ENCODE measurements at places on chromosomes 16 and 17.

DNA sequence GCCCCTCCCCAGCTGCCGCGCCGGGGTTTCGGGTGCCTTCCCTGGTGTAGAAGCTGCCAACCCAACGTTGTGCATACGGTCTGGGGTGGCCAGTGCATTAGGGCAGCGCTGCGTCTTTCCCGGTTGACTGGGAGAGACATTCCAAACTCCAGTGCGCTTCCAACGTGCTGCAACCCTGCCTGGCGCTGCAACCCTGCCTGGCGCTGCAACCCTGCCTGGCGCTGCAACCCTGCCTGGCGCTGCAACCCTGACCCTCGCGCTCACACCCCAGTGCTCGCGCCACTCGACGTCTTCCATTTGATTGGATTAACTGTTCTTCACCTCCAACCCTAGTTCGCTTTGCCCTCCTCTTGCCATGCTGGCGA lies 488 bp upstream of the HAP1 start:
- DNase-seq: no peak

DNA sequence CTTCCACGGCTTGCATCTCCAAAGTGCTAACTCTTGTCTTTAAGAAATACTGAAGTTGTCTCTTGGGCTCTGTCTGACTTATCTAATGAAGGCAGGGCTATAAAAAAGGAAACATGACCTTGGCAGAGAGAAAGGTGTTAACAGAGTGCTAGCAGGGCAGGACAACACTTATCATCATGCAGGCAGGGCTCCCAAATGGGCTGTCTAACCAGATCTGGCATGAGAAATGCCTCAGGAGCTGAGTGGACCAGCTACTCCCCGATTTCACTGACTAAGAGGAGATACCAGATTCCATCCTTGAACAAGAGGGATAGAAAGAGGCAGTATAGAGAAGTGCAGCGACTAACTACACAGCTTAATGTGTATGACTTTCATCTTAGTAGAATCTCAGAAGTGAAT lies 32.6 kb downstream of the PMP22 start:
- no peak for DNase-seq

- DNase-seq: no peak
Observed at GRCh38 chr16:79469999-79470398, 130.5 kb downstream of the MAF start.

DNA sequence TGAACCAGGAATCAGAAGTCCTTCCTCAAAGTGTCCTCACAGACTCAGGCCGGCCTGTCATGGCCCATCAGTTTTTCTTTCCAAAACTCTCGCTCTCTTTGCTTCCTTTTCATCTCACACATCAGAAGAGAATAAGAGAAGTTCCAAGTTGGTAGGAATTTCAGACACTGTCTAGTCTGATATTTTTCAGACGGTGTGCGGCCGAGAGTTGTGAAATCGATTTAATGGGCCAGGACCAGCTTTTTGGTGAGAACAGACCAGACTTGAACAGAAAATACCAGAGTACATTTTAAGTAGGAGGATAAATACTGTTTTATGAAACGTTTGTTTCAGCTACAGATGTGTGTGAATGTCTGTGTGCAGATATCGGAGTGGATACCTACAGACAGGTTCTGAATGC lies 24.8 kb upstream of the RCVRN start:
- no peak for DNase-seq

DNA sequence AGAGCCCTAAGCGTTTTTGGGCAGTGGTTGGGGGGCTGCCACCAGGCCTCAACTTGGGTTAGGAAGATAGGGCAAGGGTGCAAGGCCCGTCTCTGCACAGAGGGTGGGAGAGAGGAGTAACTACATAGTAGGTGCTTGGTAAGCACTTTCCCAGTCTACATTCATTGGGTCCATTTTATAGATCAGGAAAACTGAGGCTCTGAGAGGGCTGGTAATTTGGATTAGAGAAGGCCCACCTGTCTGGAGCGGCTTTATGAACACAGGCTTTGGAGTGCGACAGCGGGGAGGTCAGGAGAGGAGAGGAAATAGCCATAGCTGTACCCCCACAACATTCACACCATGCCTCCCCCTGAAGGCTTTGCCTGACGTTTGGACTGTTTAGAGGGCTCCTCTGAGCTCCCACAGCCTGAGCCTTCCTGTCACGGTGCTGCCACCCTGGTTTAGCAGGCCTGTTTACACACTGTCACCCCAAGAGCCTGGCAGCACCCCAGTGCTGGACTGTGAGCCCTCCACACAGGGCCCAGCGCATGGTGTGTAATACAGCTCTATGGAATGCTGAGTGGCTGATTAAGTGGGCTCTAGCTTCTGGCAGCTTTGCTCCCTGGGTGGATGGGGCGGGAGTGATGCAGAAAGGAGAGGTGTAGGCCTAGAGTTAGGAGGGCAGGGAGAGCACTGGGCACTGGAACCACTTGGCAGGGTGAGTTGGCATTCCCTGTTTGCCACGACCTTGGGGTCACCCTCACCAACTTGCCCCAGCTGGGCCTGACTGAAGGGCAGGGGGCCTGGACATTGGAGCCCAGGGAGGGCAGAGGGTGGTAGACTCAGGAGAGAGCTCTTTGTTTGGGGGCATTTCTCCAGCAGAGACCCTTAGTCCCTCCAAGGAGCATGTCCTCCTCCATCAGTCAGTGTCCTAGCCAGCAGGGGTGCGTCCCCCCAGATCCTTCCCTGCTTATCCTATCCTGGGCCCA lies 73.7 kb downstream of the RAI1 start:
- no peak for DNase-seq

- no peak for DNase-seq
Observed at GRCh38 chr16:47905771-47906170, 250.0 kb downstream of the ABCC12 start.

GRCh38 chr17:78785663-78786057 lies 3.6 kb upstream of the CYTH1 start:
- DNase-seq: no peak

DNA sequence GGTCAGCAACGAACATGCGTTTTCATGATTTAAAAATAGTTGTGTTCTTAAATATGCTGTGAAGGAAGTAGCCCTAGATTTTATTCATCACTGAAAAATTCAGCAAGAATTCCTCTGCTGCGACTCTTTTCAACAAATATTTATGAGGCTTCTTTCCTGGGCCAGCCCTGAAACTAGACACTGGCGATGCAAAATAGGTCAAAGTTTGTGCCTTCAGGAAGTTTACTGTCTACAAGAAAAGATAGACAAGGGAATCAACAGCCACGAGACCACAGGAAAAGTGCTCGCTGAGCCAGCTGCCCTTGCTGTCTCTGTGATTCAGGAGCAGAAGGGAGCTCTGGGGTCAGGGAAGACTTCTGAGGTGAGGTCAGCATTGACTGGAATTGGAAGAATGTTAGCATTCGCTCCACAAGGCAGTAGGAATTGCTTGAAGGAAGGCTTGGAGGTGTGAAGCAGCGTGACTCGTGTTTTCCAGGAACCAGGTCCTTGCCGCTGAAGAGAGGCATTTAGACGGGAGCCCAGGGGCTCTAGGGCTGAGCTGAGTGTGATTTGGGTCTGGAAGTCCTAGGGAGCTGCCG lies 1.9 kb upstream of the RPL26 start:
- DNase-seq: no peak

DNA sequence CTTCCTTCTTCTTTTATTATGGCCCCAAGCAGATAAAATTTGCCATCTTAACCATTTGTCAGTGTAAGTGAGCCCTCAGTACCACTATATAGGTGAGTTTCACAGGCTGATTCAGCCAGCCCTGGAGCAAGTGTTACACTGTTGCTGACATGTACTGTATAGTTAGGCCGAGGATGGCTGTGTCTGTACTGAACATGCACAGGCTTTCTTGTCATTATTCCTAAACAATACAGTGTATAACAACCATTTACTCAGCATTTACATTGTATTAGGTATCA lies 53.7 kb downstream of the AMFR start:
- DNase-seq: no peak

DNA sequence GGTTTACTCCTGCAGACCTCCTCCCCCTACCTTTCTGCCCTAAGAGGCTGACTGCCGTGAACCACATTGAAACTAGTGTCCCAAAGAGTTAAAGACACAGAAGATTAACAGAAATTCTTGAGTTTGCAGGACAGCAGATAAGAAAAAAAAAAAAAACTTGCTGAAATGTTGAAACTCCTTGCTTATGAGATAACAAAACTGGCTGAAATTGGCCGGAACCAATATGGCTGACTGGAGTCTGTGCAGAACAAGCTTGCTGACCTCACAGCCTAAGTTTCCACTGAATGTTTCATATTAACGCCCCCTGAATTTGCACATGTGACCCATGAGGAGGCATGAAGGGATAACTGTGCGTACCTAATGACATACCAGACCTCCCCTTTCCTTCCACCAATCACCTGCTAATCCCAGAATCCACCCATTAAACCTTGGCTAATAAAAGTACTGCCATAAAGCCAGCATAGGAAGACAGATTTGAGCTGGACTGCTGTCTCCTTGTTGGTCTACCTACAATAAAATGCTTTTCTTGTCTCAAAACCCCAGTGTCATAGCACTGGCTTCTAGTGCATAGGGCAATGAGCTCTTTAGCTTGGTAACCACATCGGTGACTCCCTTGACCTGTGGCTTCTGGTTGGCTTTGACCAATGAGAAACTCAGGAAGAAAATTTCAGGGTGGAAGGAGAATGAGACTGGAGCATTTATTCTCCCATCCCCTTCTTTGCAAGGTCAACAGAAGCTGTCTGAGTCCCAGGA lies 80.1 kb downstream of the PMP22 start:
- no peak for DNase-seq

- DNase-seq: no peak
Observed at GRCh38 chr17:17467720-17468119, 9.1 kb upstream of the MED9 start.

- no peak for DNase-seq
Observed at GRCh38 chr17:58648236-58648635, 43.6 kb downstream of the TEX14 start.

DNA sequence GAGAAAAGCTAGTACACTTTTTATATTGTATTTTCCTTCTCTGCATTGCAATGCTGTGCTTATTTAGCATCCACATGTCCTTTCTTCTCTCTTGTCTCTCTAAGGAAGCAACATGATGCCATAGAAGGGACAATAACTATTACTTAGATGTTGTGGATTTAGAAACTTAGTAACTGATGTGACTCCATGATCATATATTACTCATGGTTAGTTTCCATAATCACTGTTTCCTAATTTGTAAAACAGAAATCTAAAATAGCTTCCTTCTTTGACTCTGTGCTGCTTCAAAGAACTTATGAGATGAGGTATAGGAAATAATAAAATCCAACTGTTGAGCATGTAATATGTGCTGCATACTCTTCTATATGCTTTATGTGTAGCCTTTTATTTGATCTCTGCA lies 6.6 kb upstream of the ABCA5 start:
- no peak for DNase-seq

- DNase-seq: no peak
Observed at GRCh38 chr17:69760562-69760961, 314.5 kb upstream of the KCNJ16 start.

DNA sequence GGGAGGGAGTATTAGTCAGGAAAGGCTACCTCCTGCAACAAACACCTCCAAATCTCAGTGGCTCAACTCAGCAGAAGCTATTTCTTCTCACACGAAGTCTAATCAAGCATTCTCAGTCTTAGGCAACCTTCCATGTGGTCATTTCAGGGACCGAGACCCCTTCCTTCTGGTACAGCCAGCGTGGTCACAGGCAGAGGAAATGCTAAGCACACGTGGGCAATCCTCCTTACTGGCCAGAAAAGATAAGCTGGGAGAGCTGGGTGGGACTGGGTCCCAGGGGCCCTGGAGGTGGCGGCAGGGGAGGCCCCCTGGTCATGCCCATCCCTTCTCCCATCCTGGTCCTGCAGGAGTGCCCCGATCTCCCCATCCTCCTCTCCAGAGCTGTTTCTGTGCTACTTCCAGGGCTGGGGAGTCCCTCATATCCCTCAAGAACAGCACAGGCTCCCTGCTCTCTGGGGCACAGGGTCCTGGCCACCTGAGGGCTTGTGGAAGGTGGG lies 5.7 kb upstream of the CX3CL1 start:
- no peak for DNase-seq

GRCh38 chr17:33786478-33786877 lies 468.6 kb upstream of the CCL2 start:
- no peak for DNase-seq

GRCh38 chr16:69520800-69521602 lies 44.8 kb upstream of the NFAT5 start:
- no peak for DNase-seq

DNA sequence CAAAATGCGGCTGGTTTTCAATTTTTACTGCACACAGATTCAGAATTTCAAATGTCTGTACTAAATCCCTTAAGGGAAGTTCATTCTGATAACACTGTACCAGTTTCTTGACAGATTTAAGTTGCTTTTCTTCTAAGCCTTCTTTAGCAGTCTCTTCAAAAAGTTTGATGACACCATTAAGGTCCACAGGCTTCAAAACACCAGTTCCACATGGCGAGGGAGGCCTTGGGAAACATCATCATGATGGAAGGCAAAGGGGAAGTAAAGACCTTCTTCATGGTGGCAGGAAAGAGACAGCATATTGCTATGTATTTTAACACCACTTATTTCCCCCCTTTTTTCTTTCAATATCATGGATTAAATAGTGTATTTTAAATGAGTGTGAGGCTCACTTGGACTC lies 24.5 kb downstream of the NLRC5 start:
- DNase-seq: peak; percentile 21

- no peak for DNase-seq
Observed at GRCh38 chr17:83061586-83061985, 17.8 kb upstream of the METRNL start.

DNA sequence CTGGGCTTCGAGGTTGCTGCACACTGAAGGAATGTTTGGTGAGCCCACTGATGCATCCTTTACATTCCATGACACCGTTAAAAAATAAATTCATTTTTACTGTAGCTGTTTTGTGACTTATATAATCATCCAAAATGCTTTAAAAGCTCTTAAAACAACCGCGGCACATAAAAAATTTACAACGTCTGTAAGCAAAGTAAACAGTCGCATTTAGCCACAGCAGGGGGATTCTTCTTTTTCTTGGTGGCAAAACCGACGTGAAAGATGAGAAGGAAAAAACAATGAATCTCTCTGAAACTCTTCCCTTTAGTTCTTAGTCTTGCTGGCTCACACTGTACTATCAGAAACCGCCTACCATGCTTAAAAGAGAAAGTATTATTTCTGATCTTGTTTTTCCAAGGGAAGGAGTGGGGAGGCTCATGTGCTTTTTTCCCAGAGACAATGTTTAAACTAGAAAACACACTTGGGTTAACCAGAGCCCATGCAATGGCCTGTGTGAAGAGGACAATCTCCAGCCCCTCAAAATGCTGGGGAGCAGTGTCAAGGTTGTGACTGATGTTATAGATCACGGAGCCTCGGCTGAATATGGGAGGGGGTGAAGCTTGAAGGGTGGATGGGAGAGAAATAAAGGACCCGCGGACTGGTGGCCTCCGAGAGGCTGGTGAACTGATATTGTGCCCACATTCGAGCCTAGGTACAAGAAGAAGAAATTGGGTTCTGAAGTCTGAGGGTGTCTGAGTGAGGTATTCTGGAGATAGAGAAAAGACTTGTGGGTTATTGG lies 91.1 kb downstream of the IRF8 start:
- no peak for DNase-seq

DNA sequence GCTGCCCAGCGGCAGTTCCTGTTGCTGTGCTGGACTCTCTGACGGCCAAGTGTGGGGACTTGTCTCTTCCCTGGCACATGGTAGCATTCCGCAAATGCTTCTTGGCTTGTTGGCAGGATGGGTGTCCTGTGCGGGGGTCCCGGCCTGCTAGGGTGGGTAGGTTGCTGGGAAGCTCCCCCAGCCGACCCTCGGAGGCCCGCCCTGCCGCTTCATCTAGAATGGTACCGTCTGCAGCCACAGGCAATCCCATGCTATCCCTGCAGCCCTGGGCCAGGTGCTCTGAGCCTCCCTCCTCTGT lies 78.3 kb upstream of the LHX1 start:
- no peak for DNase-seq

All from common myeloid progenitor, CD34-positive (primary cell).